ENCODE measurements at places on chromosomes 7 and 10.

GRCh38 chr7:100966542-100967291, 2.6 kb upstream of the MUC12 start:
- no peak for DNase-seq

DNA sequence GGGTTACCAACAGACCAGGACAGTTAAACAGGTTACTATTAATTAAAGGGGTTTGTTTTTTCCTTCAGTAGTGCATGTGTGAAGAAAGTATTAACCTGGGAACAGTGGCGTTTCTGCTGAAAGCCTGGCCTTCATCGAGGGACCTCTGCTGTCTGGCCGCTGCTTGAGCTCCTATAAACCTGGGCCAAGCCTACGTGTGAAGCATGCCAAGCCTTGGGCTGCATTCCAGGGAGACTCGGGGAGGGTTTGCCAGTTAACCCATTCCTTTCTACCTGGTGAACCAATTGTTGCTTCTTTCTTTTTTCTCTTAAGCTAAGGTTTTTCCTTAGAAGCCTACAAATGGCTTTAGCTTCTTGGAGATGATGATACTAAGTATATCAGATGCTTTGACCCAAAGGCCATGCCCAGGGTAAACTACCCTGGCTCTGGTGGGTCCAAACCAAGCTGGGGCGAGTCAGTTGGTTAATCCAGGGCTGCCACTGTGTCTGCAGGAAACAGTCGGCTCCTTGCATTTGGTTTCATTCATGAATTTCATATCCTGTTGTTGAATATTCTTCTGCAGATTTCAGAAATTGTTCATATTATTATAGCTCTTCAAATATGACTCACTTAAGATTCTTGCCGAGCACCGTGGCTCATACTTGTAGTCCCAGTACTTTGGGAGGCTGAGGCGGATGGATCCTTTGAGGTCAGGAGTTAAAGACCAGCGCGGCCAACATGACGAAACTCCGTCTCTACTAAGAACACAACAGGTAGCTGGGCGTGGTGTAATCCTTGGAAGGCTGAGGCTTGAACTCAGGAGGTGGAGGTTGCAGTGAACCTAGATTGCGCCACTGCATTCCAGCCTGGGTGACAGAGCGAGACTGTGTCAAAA, 23.8 kb downstream of the PFKP start:
- no peak for DNase-seq

GRCh38 chr10:125116652-125117310, 43.6 kb downstream of the CTBP2 start:
- DNase-seq: no peak

GRCh38 chr7:117970801-117971200, 97.6 kb upstream of the CTTNBP2 start:
- no peak for DNase-seq

GRCh38 chr10:43802988-43803696, 154.5 kb upstream of the ZNF32 start:
- no peak for DNase-seq

DNA sequence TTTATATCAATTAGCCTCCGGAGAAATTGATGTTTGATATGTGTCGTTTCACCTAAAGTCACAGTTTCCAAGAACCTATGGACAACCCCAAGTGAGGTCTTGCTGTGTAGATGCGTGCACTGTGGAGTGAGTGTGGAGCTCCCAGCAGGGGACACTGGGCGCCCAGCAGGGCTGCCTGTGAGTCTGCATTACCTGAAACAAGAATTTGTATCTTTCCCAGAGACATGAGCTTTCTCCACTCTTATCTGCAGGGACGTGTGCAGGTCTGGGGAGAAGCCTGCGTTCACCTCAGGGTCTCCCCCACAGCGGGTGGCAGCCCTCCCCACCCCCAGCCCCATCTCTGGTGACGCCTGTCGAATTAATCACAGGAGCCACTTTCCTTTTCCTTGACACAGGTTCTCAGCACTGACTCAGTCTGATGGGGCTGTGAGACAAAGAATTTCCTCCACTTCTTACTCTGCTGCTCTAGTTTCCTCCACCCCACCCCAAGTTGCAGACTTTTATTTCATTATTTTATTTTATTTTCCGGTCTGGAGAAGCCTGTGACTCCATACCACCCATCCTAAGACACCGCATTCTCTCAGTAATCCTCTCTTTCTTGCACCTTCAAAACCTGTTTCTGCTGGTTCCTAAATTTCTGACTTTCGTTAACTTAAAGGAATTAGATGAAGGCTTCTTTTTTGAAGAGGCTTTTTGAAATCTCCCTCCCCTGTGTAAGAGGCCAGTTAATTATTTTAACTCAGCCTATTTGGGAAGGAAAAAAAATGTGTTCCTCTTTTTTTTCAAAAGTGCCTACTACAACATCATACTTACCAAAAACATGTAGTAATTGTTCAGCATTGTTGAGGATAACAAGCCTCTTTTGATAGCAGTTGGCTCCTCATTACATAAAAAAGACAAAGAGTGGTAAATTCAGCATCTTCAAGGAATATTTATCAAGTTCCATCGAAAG, 17.0 kb upstream of the INSIG1 start:
- no peak for DNase-seq

DNA sequence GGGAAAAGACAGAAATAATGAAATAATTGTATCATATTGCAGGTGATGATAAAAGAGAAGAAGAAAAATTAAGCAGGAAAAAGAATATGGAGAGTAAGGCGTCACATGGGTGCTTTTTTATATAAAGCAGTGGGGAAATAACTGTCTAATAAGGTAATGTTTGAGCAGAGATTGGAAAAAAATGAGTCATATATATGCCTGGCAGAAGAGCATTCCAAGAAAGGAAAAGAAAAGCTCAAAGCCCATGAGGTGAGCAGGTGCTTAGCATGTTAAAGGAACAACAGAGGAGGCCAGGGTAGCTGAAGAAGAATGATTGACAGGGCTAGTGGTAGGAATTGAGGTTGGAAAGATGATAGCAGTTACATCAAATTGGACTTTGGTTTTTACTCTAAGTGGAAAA, 739.5 kb downstream of the SORCS1 start:
- no peak for DNase-seq

DNA sequence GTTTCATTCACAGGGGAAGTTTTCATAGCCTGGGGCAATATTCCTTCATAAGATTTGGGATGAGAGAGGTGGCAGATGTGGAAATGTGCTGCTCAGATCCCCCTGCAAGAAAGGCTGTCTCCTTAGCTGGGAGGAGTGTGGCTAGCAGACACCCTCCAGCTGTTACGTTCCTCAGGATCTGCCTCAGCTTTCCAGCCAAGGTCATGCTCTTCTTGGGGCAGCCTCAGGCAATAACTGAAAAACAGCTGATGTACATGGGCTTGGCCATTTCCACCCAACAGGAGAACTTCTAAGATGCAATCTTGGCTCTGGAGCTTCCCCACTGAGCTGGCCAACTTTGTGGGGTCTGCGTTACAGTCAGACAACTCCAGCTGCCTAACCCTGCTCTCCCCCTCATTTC, 51.3 kb upstream of the SEPTIN7 start:
- no peak for DNase-seq

All from hypothalamus (tissue), 51 donors.